ENCODE measurements at places on chromosomes 7 and 10.

DNA sequence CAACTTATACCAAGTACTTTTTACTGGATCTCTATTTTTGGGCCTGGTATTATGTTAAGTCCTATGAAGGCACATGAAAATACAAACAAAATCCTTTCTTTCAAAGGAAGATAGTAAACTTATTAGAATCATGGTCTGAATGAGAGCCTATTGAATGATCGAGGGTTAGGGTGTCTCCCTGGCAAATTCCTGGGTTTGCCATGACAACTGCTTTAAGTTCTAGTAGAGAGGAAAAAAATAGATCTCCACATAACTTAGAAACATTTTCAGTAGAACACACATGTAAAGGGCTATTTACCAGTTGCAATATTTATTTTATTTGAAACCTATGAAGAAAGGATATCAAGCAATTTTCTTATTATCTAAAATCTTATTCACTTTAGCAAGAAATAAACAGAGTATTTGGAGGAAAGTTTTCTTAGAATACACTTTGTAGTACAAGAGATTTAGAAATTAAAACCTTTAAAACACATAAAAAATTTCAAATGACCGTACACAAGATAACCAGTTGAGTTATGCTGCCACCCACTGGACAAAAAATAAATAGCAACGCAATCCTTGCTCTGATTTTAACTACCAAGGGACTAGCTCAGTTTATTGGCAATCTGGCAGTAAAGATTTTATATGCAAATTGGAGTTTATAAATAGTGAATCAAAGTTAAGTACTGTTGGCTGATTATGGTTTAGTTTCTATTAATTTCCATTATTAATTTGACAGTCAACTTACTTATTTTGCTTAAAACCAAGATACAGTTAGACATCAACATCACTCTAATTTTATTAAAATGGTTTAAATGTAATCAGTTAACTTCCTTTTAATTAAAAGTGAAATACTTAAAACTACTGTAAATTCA, 33.9 kb downstream of the CACUL1 start:
- peak; percentile 37 for DNase-seq

- no peak for DNase-seq
Observed at GRCh38 chr10:11341283-11341960, 270.0 kb downstream of the USP6NL start.

- DNase-seq = no peak
Observed at GRCh38 chr7:148623586-148624282, 33.2 kb downstream of the C7orf33 start.

DNA sequence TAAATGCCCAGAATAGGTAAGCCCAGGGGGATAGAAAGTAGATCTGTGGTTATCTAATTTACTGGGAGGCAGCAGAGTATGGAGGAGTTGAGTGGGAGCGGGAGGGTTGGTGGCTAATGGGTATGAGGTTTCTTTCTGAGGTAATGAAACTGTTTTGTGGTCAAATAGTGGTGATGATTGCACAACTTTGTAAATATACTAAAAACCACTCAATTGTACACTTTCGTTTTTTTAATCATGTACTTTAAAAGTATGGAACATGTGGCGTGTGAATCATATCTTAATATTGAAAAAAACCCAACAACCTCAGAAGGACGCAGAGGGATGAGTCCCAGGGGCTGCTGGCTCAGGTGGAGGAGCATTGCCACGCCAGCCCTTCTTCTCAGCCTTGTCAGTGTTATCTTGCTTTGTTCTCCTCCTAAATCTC, 118.1 kb downstream of the WDR11 start:
- DNase-seq = no peak

GRCh38 chr7:139680676-139681462, 96.9 kb downstream of the HIPK2 start:
- peak; percentile 84 for DNase-seq

GRCh38 chr10:15486404-15486803, 115.3 kb upstream of the FAM171A1 start:
- no peak for DNase-seq

GRCh38 chr10:66783316-66783715, 142.5 kb upstream of the LRRTM3 start:
- DNase-seq = no peak

DNA sequence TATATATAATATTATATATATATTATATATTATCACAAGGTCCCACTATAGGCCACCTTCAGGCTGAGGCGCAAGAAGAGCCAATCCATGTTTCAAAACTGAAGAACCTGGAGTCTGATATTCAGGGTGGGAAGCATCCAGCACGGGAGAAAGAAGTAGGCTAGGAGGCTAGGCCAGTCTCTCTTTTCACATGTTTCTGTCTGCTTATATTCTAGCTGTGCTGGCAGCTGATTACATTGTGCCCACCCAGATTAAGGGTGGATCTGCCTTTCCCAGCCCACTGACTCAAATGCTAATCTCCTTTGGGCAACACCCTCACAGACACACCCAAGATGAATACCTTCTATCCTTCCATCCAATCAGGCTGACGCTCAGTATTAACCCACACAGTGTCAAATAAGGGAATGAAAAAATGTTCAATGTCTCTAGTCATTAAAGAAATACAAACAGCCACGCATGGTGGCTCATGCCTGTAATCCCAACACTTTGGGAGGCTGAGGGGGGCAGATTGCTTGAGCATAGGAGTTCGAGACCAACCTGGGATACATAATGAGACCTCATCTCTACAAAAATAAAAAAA, 135.4 kb upstream of the PCBD1 start:
- DNase-seq = no peak

GRCh38 chr10:130471486-130471885, 335.3 kb downstream of the GLRX3 start:
- no peak for DNase-seq

- no peak for DNase-seq
Observed at GRCh38 chr10:86197166-86197790, 169.3 kb downstream of the GRID1 start.

GRCh38 chr10:59047180-59047579, 129.3 kb upstream of the PHYHIPL start:
- no peak for DNase-seq

GRCh38 chr7:132547821-132548220, 28.4 kb downstream of the PLXNA4 start:
- DNase-seq = no peak

DNA sequence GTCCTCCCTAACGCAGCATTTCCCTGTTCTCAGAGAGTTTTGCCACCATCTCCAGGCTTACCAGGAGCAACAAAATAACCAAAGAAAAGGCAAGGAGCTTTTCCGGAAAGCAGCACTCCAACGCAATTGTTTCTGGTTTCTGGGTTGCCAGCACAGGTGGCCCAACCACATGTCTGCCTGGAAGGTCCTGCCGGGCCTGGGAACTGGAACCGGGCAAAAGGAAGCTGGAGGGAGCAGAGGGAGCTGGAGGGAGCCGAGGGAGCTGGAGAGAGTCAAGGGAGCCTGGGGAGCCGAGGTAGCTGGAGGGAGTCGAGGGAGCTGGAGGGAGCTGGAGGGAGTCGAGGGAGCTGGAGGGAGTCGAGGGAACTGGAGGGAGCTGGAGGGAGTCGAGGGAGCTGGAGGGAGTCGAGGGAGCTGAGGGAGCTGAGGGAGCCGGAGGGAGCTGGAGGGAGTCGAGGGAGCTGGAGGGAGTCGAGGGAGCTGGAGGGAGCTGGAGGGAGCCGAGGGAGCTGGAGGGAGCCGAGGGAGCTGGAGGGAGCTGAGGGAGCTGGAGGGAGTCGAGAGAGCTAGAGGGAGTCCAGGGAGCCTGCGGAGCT, 54.6 kb downstream of the STK32C start:
- DNase-seq = no peak

DNA sequence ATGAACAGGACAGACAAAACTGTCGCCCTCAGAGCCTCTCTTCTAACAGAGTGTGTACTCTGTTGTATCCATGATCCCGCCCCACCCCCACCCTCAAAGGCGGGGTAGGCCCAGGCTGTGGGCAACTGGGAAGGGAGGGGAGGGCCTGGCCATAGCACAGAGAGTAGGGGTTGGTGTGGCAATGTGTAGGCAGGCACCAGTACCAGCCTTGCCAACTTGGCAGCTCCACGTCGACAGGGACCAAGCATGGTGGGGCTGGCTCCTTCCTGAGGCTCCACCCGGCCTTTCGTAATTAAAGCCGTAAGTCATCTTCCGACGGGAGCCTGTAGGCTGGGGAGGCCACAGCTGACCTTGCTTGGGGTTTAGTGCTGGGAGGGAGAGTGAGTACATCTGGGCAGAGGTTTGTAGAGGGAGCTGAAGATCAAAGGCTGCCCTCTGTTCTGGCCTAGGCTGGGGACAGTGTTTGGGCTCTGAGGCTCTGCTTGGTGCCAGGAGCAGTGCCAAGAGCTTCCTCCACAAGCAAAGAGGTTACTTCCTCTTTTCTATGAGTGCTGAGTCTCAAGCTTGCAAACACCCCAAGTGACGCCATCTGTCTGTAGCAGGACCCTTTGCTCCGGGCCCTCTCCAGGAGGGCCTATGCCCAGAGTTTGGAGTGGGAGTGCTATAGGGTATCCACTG, 121.6 kb downstream of the C10orf105 start:
- no peak for DNase-seq

GRCh38 chr7:47461161-47461560, 120.8 kb downstream of the TNS3 start:
- DNase-seq = no peak

GRCh38 chr10:59098387-59098786, 78.1 kb upstream of the PHYHIPL start:
- DNase-seq = no peak

DNA sequence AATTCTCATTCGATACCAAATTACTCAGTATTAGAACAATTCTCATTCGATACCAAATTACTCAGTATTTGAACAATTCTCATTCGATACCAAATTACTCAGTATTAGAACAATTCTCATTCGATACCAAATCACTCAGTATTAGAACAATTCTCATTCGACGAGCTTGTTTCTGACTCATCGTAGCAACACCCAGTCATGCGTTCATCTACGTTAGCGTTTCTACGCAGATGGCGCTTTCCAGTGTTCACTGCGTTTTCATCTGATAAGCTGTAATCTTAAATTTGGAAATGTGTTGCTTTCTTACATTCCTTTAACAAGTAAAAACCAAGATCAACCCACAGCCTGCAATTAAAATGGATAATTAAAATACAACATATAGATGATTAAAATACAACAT, 276.3 kb downstream of the ZMYND11 start:
- DNase-seq = no peak

DNA sequence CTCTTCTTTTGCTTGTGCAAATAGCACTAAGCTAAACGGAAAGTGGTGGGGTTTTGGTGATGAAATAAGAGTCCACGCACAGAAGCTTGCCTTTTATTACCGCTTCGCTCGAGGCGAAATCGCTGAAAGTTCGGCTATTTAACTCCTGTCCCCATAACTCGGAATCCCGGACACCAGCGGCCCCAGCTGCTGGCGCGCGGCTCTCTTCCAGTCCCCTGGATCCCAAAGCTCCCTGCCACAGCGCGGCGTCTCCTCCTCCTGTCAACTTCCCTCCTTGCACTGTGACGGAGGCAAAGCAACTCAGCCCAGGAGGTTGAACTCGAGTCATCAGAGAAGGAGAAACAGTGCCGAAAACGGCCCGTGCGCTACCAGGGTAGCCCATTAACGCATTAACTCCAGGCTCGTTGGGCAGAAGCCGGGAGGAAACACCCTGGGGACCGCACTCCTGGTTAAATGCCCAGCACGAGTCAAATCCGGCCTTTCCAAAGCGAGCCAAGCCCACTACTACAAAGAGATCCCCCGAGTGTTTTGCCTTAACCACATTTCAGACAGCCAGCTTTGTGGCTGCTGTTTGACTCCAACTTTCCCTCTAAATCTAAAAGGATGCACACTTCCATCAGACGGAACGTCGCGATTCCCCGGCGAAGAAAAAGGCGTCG, 1.3 kb downstream of the SEMA3D start:
- DNase-seq = no peak

GRCh38 chr7:25260862-25261494, 32.7 kb upstream of the NPVF start:
- DNase-seq = no peak

GRCh38 chr7:133629701-133630100, 376.8 kb downstream of the EXOC4 start:
- DNase-seq = no peak

DNA sequence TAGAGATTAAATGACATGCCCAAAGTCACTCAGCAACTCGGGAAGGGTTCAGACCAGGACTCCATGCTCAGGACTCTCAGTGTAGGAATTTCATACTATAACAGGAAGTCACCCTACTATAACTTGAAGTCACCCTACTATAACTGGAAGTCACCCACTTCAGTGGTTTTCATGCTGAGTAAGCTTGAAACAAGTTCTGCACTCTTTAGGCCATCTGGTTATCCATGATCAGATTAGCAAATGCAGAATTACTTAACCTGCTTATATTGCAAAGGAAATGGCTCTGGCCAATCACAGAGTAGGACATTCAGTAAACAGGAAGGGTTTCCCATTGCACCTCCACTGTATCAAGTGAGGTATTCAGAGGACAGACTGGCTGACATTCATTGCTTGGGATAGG, 1240.4 kb downstream of the GATA3 start:
- no peak for DNase-seq

DNA sequence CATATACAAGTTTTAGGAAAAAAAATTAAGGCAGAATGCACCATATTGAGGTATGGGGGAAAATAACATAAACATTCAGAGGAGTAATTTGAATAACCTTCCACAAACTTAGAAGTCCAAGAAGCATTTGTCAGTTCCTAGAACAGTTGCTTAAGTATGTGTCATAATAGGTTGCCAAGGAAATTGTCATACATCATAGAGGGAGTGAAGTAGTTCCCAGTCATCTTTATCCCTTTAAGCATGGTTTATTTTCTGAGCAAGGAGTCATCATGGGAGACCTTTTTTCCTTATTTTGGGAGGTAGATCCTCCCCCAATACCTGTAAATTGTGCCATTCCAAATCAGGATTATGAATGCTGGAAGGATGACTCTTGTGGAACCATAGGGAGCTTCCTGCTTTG, at the start of gene SSMEM1:
Gene SSMEM1, plus strand, starts transcription at position 219 of the 400 bp plus-strand sequence. Its CDS starts 51 bp downstream, at position 270.
- no peak for DNase-seq

DNA sequence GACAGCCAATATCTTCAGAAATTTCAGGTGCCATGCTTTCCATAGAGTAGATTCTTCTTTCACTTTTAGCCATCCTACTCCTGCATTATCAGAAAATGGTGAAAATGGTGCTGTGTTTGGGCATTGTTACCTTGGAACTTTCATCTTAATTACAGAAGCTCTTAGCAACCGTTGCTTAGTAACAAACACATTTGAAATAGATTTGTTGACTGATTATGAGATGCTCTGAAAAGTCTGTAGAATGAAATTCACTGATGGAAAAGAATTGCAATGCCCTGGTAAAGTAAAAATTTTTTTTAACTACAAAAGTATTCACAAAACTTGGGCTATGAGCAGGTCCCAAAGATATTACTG, 249.3 kb upstream of the NEBL start:
- DNase-seq = no peak

- DNase-seq = no peak
Observed at GRCh38 chr10:76759681-76760080, 877.9 kb downstream of the KCNMA1 start.

GRCh38 chr10:121662945-121663917, 65.0 kb upstream of the FGFR2 start:
- no peak for DNase-seq

DNA sequence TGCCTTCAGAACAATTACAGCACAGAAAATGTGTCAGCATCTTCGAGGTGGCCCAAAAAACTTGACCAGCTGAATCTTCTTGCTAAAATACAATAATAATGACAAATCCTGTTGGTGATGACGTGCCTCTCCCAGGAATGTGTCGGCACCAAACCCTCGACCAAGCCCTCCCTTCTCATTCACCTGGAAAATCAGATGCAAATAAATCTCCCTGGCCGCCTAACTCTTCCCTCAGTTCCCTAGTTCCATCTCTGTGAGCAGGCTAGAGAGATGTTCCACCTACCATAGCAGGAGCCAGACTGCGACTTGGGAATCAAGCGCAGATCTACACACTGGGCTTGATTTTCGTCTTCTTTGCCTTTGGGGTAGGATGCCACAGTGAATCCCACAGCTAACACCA, 4.1 kb downstream of the PRSS1 start:
- no peak for DNase-seq
